ENCODE measurements at places on chromosomes 11 and 22.

DNA sequence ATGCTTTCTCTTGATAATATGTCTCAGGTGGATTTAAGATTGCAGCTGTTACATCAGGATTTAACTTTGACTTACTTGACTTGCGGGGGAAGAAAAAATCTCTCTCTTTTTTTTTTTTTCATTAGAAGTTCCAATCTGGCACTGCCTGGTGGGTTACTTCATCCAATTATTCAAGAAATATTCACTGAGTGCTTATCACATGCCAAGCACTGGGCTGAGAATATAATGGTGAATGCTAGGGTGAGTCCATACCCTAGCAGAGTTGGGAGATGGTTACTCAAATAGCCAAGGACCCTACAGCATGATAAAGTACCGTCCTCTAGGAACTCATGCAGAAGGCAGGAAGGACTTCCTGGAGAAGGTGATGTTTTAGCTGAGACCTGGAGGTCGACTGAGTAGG, 57.9 kb upstream of the EIF3D start:
- no peak overlapping the region for H3K4me3 ChIP-seq
- peaks cover 94% of the 10 kb centered on the region for H3K27me3 ChIP-seq
- H3K27ac ChIP-seq: no peak overlapping the region
- no peak for DNase-seq

GRCh38 chr11:84817998-84818397, 809.1 kb downstream of the DLG2 start:
- no peak for DNase-seq
- no peaks in the 10 kb centered on the region for H3K36me3 ChIP-seq
- no peaks in the 10 kb centered on the region for H3K27me3 ChIP-seq
- H3K4me3 ChIP-seq: no peak overlapping the region
- H3K4me1 ChIP-seq: peaks cover 15% of the 10 kb centered on the region
- no peak overlapping the region for H3K27ac ChIP-seq

DNA sequence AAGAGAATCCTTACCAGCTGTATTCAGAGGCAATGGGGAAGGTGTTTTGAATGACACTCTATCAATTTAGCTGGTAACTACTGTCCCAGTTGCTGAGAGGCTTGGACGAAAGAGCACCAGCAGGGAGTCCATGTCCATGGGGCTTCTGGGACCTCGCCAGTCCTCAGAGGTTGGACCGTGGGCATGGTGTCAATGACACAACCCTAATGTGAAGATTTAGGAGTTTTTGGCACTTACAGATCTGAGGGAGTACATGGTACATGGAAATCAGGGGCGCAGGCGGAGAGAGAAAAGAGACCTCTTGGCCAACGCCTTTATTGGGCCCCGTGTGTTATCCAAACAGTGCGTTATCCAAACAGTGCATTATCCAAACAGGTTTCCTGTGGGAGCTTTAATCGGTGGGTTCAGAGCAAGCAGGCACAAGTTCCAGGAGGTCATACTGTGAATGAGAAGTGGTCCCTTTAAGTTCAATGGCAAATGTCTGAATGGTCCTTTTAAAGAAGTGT, 169.1 kb upstream of the B3GAT1 start:
- no peak for DNase-seq
- no peaks in the 10 kb centered on the region for H3K36me3 ChIP-seq
- no peak overlapping the region for H3K4me3 ChIP-seq
- no peaks in the 10 kb centered on the region for H3K27me3 ChIP-seq
- peaks cover 16% of the 10 kb centered on the region for H3K4me1 ChIP-seq

- no peaks in the 10 kb centered on the region for H3K27me3 ChIP-seq
- no peaks in the 10 kb centered on the region for H3K4me1 ChIP-seq
- no peak overlapping the region for H3K27ac ChIP-seq
- H3K36me3 ChIP-seq: no peaks in the 10 kb centered on the region
These were observed 1652.8 kb downstream of the LRRC4C start for GRCh38 chr11:39806652-39807051.

DNA sequence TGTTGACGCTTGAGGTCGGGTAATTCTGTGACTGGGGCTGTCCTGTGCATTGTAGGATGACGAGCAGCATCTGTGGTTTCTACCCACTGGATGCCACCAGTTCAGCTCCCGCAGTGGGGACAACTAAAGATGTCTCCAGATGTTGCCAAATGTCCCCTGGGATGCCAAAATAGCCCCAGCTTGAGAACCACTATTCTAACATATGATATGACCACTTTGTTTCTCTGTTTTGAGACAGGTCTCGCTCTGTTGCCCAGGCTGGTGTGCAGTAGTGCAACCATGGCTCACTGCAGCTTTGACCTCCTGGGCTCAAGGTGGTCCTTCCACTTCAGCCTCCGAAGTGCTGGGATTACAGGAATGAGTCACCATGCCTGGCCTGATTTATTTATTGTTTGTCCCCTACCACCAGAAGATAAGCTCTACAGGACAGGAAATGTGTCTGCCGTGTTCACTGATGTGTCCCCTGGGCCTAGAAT, 4.4 kb upstream of the MEN1 start:
- no peak overlapping the region for H3K4me3 ChIP-seq
- 0 out of 2 replicates have a peak, but pooled peaks cover under 1% of the 10 kb centered on the region for H3K4me1 ChIP-seq
- no peak overlapping the region for H3K27ac ChIP-seq

GRCh38 chr22:18110954-18111758, 547 bp downstream of the TUBA8 start:
- no peaks in the 10 kb centered on the region for H3K36me3 ChIP-seq
- H3K4me1 ChIP-seq: 0 out of 2 replicates have a peak, but pooled peaks cover 5% of the 10 kb centered on the region
- no peak overlapping the region for H3K4me3 ChIP-seq
- DNase-seq: no peak
- H3K27ac ChIP-seq: no peak overlapping the region

DNA sequence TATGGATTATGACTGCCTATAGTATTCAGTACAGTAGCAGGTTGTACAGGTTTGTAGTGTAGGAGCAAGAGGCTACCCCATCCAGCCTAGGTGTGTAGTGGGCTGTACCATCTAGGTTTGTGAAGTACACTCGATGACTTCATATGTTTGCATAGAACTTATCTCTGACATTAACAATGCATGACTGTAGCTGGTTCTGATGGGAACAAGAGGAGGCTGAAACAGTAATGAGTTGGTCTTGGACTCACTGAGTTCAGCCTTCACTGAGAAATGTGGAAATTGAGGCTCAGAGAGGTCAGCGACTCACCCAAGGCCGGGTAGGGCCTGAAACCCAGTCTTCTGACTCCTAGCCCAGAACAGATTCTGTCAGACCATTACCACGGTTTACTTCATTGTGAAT, 13.0 kb downstream of the MYO7A start:
- no peaks in the 10 kb centered on the region for H3K36me3 ChIP-seq
- no peak for DNase-seq
- no peak overlapping the region for H3K27ac ChIP-seq

GRCh38 chr11:126978911-126979310, 21.7 kb downstream of the KIRREL3 start:
- H3K36me3 ChIP-seq: no peaks in the 10 kb centered on the region
- DNase-seq: no peak
- H3K4me3 ChIP-seq: no peak overlapping the region
- H3K27me3 ChIP-seq: no peaks in the 10 kb centered on the region
- H3K27ac ChIP-seq: no peak overlapping the region

DNA sequence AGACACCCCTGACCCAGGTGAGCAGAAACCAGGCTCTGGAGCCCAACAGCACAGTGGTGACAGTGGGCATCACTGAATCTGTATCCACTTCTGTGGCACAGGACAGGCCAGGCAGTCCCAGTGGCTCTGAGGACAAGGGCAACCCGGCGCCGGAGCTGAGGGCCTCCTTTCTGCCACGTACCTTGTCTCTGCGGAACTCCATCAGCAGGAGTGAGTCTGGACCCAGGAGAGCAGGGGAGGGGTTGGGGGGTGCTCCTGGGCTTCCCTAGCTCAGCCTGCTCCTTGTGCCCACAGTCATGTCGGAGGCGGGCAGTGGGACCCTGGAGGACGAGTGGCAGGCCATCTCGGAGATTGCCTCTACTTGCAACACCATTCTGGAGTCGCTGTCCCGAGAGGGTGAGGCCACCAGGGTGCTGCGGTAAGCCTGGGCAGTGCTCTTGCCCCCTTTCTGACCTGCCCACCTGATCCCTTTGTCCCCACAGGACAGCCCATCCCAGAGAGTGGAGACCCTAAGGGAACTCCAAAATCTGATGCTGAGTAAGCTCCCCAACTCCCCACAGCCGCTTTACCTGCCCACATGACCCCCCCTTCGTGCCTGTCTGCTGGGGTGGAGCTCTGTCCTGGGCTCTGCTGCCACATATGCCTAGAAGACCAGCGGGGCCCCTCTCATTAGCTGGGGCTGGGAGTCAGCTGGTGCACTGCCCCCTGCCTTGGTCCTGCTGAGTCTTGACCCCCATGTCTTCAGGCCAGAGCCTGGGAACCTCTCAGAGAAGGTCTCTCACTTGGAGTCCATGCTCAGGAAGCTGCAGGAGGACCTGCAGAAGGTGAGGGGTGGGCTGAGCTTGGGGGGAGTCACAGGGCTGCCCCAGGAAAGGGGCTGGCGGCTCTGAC, 12.0 kb downstream of the SIPA1 start:
- no peaks in the 10 kb centered on the region for H3K36me3 ChIP-seq
- no peaks in the 10 kb centered on the region for H3K27me3 ChIP-seq
- no peak overlapping the region for H3K4me3 ChIP-seq
- no peak overlapping the region for H3K27ac ChIP-seq

DNA sequence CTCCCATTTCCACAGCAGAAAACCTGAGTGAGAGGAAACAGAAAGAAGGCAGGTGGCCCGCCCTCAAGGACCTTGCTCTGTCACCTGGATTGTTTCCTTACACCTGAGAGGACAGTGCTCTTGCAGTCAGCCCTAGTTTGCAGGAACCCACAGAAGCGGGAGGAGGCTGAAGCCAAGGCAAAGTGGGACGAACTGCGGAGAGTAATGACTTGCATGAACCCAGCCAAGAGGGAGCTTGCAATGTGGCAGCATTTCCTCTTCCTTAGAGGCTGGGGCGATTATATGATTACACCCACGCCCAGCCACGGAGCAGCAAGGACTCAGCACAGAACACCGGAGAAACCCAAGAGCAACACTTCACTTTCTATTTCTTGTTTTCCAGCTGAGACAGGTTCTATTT, 102.6 kb downstream of the SPON1 start:
- H3K4me3 ChIP-seq: no peak overlapping the region
- no peaks in the 10 kb centered on the region for H3K27me3 ChIP-seq
- H3K36me3 ChIP-seq: no peaks in the 10 kb centered on the region
- no peak for DNase-seq
- H3K4me1 ChIP-seq: no peaks in the 10 kb centered on the region

GRCh38 chr11:118488480-118489109, 38.7 kb upstream of the TTC36 start:
- H3K4me1 ChIP-seq: no peaks in the 10 kb centered on the region
- peaks cover 20% of the 10 kb centered on the region for H3K36me3 ChIP-seq
- H3K4me3 ChIP-seq: no peak overlapping the region
- no peak overlapping the region for H3K27ac ChIP-seq

DNA sequence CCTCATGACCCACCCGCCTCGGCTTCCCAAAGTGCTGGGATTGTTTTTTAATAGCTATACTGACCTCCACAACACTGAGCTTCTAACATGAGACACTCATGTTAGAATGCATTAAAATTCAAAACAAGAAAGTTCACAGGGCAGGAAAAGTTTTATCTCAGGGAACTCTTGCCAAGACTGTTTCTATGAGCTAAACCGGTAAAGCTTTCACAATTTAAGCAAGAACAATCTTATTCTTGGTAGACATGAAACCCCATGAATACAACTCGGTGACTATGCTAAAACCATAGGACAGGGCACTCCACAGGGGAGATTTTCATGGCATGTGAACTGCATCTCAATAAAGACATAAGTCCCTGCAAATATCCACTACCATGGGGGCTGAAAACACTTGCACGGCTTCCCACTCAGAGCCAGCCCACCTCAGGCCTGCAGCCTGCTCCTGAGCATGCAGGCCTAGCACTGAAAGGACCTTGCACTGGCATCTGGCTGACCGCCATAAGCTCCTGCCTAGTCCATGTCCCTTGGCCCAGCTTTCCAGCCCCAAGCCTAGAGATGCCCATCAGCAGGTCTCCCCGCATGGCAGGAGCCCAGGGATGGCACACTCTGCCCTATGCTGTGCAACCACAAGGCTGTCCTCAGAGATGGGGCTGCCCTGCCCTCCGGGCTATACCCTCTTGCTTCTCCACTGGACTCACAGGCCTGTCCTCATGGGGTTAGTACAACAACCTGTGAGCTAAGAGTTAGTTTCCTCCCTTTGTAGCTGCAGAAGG, 58.4 kb downstream of the DGCR2 start:
- no peak overlapping the region for H3K27ac ChIP-seq
- no peak for DNase-seq
- H3K36me3 ChIP-seq: no peaks in the 10 kb centered on the region
- no peaks in the 10 kb centered on the region for H3K27me3 ChIP-seq
- no peaks in the 10 kb centered on the region for H3K4me1 ChIP-seq
- H3K4me3 ChIP-seq: no peak overlapping the region

DNA sequence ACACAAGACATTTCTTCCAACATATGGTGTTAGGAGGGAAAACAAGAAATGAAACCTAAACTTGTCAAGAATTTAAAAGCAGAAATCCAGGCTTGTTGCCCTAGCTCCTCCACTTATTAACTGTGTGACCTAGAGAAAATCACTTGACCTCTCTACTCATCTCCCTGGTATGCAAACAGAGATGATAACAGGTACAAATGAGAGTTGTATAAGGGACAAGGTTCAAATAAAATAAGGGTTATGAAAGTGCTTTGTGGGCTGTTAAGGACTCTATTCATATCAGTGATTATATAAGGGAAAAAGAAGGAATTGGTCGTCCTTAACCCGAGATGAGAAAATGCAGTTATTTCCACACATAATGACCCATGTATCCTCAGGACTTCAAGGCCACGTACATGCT, 372.7 kb upstream of the TENM4 start:
- DNase-seq: no peak
- no peaks in the 10 kb centered on the region for H3K36me3 ChIP-seq
- no peak overlapping the region for H3K27ac ChIP-seq

DNA sequence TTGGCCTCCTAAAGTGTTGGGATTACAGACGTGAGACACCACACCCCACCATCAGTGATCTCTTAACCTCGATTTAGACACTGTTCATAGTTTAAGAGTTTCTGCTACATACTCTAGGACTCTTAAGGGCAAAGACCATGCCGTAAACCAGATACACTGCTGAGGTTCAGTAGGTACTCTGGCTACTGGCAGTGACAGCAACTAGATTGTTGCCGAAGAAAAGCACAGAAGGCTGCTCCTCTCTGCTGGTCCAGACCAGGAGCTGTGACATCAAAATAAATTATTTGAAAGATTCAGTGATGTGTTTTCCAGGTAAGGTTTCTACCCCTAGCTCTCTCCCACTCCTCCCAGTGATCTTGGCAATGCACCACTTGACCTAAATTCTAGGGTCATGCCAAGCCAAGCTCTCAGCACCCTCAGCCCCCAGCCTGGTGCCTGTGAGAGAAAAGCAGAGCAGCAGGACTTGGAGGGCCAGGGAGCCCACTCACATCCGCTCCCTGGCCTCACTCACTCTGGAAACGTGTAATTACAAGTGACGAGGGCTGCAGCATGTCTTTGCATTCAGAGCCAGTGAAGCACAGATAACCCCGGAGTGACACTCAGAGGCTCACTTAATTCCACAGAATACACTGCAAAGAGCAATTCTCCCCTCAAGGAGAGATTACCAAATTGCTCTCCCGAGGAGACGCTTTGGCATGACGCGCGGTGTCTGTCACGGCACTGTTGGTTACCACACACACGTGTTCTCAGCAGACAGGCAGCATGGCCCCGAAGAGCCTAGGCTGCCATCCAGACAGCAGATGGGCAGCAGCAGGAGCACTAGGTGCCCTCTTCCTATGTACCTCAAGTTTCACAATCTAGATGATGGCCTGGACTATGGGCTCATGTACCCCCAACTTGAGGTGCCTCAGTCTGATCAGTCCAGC, 96.9 kb upstream of the PITPNB start:
- H3K27me3 ChIP-seq: no peaks in the 10 kb centered on the region
- H3K4me3 ChIP-seq: no peak overlapping the region
- H3K27ac ChIP-seq: no peak overlapping the region
- no peaks in the 10 kb centered on the region for H3K36me3 ChIP-seq
- no peak for DNase-seq
